ENCODE measurements at places on chromosomes 7 and 10.

GRCh38 chr7:90225181-90225580 is 13.6 kb downstream of the STEAP2 start:
- DNase-seq, result no peak

- no peak for DNase-seq
Observed at GRCh38 chr7:72925546-72926120, 738 bp downstream of the POM121 start.

DNA sequence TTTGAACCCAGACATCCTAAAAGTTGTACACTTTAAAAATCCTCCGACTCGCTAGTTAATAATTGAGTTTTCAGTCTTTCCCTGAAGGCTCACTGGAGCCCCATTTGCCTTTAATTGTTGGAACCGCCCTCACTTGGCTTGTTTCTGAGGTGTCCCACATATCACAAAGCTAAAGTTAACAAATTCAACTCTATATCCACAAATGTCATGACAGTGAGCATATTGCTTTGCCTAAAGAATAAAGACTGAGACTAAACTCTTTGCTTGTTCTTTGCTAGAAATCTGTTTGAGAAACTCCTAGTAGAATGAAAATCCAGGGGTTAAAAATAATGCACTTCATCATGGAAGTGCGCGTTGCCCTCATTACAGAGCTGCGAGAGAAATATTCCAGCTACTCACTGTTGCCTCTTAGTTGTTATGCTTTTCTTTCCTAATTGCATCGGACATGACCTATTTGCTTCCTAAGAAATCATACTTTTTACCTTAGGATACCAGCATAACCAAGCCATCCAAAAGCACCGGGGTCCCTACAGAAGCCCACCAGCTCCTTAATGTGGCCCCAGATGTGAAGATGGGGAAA is 752 bp downstream of the THSD7A start:
- no peak for DNase-seq

DNA sequence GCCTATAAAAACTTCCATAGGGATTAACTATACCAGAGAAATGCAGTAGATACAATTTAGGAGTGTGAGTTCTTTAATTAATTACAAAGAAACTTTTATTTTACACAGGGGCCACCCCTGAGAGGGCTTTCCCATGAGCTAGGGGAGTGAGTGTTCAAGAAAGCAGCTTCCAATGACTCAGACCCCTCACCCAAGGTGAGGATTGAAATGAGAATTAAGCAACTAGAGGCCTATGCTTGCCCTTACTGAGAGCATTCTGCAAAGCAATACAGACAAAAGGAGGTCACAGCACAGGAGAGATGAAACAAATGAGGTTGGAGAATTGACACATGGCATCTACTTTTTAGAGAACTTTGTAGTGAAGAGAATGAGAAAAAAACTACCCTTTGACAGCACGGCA is 301.8 kb downstream of the WDR11 start:
- DNase-seq, result no peak

DNA sequence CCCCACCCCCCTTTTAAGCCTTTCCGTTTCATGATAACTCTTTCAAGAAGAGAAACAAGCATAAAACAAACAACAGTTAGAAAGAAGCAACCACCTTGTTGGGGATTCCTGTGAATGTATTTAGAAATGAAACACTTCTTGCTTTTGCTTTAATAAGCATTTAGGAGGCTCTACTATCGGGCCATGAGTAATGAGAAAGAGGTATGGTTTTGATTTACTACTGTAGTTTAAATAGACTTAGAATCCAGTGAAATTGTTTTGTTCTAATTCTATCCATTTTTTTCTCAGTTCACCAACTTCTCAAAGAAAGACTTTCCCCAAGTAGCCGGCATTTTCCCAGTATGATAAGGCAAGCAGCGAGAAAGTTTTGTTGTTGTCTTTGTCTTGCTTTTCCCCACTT is 168.7 kb upstream of the HABP2 start:
- no peak for DNase-seq

DNA sequence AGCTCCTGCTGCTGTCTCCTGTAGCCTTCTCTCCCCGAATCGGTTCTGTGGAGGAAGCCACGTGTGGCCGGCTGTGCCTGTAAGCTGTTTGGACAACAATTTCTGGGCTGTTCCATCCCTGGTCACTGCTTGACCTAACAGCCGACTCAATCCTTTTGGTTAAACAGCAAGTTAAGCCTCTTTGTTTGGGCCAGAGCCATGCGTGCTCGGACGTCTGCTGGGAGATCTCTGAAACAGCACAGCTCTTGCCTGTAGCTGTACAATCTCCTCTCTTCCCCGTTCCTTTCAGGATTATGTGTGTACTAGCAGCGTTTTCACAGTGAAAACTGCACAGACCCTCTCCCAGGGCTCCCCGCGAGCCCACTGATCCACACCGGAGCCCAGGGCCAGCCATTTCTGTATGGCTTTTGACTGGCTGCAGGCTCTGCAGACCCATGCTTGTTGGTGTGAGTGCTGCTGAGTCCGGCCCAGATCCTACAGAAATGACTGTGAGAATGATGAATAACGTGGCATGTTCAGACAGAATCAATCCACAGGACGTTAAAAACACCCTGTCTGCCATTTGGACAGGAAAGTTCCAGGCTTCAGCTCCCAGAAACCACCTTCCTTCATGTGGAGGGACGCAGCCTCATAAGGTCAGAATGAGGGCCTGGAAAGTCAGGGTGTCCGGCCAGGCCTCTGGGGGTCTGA is 428.6 kb upstream of the ADARB2 start:
- DNase-seq, result no peak

DNA sequence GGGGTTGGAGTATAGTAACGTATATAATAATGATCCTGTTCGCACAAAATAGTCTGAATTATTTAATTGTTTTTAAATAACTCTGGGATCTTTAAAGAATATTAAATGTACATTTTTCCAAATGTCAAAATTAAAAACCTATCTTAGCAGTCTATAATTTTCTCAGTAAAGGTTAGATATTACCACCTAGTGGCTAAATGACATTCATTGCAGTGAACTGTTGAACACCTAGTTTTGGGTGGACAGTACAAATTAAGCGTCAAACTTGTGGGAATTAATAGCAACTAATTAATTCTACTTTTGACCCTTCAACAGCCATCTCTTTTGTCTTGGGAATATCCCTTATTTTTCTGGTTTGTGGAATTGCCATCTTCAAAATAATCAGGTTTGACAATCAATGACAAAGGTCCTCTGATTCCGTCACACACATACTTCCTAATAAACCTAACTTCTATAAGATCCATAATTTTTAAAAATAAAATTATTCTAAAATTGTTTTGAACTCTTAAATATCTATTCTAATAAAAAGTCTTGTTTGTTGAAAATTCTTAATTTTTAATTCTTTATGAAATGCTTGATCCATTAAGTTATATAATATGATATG is 165.7 kb downstream of the SEMA3D start:
- no peak for DNase-seq

- DNase-seq, result no peak
Observed at GRCh38 chr7:130127821-130128317, 57.5 kb downstream of the KLHDC10 start.

DNA sequence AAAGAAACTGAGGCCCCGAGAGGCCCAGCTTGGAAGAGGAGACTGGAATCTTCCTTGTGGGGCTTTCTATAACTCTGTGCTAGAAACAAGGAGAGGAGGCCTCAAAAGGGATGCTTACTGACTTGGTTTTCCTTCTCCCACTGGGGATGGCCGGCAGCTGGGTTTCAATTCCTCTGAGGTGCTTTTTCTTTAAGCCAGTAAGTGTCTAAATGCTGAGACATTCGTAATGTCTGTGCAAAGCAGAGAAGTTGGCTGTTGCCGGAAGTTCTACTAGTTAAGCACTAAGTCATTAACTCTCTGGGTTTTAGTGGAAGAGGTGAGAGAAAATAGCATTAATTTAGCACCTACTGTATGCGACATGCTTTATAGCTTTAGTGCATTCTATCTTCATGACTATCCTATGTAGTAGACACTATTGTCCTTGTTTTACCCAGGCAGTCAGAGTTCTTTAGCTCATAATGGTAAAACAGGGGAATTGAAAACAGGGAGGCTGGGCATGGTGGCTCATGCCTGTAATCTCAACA is 135.2 kb downstream of the RGS10 start:
- no peak for DNase-seq

DNA sequence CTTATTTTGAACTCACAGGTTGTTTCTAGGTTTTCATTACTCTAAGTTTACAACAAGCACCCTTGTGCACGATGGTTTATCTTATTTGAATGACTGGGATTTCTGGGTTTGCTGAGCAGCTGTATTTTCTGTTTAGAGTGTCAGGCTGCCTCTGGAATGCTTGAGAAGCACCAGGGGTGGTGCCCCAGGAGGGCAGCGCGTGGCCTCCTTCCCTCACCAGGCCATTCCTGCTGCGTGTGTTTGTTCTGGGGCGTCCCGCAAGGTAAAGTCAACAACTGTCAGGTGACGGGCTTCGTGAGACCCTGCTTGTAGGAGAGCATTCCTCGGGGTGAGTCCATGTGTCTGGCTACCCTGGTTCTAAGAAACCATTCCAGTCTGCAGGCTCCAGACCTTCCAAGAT is 54.9 kb downstream of the FAM171A1 start:
- DNase-seq, result no peak

DNA sequence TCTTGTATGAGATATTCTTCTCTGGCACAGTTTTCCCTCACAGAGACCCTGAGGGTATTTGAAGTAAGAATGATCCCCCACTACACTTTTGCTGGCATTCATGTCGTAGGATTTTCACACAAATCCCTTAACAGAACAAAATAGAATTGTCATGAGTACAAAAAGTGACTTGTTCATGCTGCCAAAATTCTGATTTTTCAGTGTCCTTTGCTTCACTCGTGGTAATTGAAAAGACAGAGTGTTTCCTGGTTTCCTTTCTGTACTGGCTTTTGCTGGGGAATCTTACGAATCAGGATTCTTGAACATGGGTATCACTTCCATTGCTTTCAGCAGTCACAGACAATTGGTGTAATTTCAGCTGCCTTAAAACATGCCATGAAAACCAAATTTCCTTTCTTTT is 756.3 kb downstream of the REEP3 start:
- DNase-seq, result no peak

GRCh38 chr10:109187677-109188076 is 735.6 kb downstream of the XPNPEP1 start:
- DNase-seq, result no peak

GRCh38 chr7:136173874-136174273 is 196.7 kb upstream of the MTPN start:
- DNase-seq, result no peak

DNA sequence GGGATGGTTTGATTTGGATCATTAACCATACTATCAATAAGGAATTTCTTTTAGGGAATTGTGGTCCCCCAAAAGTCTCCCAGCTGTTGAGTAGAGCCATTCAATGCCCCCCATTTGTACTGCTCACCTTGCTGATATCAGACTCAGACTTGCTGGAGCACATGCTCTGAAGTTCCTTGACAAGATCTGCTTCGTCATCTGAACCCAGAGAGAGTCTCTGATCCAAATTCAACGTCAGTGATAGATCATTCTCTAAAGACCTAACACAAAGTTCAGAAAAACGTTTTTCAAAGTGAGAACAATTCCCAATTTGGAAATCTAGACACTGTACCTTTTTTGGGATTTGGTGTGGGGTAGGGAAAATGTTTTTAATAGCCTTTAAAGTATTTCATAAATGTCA is 153.9 kb downstream of the CTTNBP2 start:
- DNase-seq, result no peak

- DNase-seq, result no peak
Observed at GRCh38 chr7:100394077-100394476, 20.8 kb downstream of the PILRA start.

- no peak for DNase-seq
Observed at GRCh38 chr7:139075871-139076686, 33.4 kb downstream of the ZC3HAV1 start.

DNA sequence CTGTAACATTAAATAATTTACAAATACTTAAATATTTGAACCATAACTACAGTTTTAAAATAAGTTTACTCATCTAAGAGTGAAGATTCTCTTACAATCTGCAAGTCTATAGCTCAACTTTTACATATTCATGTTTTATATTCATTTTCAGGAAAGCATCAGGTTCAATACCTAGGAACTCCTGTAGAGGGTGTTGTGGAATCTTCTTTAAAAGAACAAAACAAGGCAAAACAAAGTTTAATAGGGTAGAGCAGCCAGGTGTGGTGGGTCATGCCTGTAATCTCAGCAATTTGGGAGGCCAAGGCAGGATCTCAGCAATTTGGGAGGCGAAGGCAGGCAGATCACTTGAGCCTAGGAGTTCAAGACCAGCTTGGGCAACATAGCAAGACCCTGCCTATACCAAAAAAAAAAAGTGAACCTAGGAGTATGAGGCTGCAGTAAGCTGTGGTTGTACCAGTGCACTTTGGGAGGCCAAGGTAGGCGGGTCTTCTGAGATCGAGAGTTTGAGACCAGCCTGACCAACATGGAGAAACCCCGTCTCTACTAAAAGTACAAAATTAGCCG is 45.1 kb downstream of the ST8SIA6 start:
- no peak for DNase-seq

- no peak for DNase-seq
Observed at GRCh38 chr10:67780759-67781538, 57.0 kb downstream of the DNAJC12 start.

- DNase-seq, result no peak
Observed at GRCh38 chr10:44049301-44050015, 335.4 kb downstream of the CXCL12 start.

DNA sequence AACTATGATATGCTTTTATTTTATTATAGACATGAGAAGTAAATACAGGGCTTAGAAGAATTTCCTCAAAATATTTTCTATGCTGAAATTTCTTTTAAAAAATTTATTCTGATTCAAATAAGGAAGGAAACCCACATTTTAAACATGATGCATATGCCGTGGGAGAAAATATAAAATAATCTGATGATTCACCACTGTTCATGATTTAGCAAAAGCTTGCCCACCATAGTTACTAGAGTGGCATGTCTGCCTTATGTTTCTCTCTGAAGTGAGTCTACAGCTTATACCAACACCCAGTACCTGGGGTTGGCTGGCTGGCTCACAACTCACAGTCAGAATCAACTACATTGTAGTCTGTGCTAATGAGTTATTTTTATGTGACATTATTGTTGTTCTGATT is 102.0 kb downstream of the GNAI1 start:
- no peak for DNase-seq

- no peak for DNase-seq
Observed at GRCh38 chr10:131233611-131234258, 77.8 kb downstream of the TCERG1L start.

DNA sequence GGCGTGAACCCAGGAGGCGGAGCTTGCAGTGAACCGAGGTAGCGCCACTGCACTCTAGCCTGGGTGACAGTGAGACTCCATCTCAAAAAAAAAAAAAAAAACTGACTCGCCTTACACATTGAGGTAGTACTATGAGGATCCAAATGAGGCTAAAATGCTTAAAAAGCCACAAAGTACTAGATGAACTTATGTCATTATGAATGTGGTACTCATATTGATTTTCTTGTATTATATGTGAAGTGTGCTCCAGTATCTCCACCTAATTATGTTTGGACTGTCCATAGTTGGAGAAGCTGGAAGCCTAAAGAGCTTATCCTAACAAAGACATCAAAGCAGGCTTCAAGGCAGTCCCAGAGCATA is 9.1 kb downstream of the CCNY start:
- DNase-seq, result no peak

DNA sequence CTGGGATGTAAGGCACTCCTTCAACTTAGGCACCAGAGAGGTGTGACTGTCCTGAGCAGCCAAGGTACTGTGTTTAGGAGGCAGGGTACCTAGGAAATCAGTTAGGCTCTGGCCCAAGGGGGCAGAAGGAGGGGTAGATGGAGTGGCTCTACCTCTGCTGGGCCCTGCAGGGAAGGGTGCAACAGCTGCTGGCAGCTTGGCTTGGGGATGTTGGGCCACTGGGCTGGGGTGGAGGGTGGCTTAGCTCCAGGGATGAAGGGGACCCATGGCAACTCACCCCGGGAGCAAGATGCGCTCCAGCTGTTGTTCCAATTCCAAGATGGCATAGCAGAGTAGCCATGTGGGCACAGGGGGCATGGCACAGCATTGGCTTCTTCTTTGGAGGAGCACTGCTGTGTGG is 42.1 kb downstream of the NEURL1 start:
- DNase-seq, result no peak

All from NCI-H1436 (cell line).